ENCODE measurements at places on chromosomes 1 and 21.
A peak's percentile ranks its signal among the peaks of the same experiment; 100 is the strongest.

GRCh38 chr1:229870381-229870780, 196.7 kb upstream of the GALNT2 start:
- DNase-seq: no peak

- DNase-seq: no peak
Measured at GRCh38 chr1:55203064-55203463, 12.1 kb downstream of the USP24 start.

- DNase-seq: no peak
Measured at GRCh38 chr21:22351076-22351475, 1352.9 kb downstream of the NCAM2 start.

DNA sequence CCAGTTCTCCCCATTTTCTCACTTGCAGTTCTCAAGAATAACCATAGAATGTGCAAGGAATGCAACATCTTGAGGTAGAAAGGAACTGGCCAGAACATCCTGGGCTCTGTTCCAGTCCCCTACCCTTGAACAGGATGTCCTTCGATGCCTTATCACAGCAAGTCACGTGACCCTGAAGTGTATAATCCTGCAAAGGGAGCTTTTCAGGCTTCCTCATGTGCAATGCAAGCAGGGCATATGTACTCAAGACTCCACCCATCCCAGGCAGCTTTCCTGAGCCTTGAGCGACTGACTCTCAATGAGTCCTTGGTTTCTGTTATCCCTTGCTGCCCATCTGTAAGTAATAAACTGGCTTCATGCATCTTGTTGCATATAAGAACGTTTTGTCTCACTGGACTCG, 311.0 kb downstream of the MRPL39 start:
- no peak for DNase-seq

DNA sequence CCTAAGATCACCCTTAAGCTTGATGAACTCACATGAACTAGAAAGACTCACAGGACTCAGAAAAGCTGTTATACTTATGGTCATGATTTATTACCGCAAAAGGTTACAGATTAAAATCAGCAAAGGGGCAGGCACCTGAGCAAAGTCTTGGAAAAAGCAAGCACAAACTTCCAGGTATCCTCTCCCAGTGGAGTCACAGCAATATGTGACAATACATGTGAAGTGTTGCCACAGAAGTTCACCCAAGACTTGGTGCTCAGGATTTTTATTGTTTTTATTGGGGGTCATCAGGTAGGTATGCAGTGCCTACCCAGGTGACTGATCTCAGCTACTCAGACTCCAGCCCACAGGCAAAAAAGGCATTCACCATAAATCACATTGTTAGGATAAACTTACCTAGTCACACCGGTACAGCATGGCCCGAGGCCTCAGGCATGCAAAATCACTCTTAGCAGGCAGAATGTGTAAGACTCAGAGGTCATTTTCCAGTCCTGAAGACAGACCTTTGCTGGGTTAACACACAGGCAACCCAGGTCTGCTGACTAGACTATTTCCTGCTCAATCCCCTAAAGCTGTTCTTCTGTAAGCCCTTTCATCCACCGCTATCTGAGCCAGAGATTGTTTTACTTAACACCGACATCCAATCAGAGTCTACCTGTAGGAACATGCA, 55.6 kb downstream of the SSX2IP start:
- no peak for DNase-seq

DNA sequence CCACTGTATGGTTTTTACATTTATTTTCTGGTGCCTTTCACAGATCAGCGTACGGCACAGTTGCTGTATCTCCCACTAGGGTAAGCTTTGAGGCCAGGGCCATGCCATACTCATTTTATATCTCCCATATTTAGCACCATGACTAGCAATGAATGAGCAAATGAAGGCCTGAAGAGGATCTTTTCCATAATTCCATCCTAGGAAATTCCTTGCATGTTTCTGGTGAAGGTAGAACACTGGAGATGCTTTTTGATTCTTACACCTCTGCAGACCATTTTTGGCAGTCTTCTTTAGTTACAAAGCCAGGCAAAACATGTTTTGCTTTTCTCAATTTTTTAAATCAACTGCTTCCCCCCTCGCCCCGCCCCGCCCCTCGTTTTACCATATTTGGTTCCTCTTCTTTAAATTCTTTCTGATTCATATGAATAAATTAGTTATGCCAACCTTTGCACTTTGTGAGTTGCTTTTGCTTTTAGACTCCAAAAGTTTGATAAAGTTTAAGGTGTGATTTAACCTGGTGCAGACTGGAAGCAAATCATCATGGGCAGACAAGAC, 78.9 kb upstream of the AK4 start:
- no peak for DNase-seq

DNA sequence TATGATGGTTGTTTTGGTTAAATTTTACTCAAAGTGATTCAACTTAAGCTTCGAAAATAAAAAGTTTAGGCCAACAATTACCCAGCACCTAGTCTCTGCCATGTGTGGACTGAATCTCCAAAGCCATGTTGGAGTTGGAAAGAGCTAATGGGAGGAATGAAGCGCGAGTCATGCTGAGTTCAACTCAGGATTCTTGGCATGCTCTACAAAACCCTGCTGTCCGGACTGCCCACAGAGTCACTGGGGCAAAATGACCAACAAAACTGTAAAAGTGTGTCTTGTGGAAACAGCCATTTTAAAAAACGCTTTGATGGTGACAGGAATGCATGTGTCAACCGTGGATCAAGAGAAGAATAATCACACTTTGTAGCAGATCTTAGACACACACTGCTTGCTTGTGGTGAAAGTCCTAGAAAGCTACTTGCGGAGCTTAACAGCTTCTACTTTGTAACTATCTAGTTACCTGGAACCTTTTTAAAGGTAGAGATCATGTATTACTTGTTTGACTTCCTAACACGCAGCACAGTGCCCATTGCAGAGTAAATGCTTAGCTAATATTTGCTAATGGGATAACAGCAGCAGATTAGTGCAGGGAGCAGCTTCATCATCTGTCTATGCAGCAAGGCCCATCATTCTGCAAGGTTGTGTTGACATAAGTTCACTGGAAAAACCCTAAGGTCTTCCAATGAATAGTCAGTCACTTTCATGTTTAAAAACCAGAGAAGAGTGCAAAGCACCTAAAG, 7.0 kb upstream of the GBP6 start:
- DNase-seq: no peak

DNA sequence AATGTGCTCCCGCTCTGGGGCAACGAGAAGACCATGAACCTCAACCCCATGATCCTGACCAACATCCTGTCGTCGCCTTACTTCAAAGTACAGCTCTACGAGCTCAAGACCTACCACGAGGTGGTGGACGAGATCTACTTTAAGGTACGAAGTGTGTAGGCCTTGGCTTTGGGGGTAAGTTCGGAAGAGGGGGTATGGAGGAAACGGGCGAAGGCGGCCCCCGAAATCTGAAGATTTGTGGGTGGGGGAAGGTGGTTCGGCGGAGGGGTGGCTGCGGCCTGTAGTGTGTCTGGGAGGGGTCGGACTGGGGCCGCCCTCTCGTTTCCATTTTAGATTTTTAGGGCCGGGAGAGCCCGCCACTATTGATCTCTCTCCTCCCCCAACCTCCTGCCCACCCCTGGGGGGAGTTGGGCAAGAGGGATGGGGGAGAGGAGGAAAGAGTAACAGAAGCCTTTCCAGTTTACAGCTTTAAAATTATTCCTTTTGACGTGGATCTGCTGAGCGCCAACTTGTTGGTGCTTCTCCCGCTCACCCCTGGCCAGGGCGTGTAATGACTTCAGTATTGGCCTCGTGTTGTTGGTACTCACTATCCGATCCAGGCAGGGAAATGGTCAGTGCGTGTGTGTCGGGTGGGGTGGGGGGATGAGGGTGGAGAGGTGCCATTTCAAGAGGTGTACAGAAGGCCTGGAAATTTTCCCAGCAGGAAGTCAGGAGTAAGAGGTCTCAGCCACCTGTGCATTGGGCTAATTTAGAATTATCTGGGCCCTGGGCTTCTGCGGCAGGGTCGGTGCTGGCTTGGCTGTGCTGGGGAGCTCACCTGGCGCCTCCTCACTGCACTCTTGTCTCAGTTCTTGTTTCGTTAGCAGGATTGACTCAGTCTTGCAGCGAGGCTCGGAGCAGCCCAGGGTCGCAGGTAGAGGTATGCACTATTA, 880 bp downstream of the PRPF38B start:
- DNase-seq: peak; percentile 26

DNA sequence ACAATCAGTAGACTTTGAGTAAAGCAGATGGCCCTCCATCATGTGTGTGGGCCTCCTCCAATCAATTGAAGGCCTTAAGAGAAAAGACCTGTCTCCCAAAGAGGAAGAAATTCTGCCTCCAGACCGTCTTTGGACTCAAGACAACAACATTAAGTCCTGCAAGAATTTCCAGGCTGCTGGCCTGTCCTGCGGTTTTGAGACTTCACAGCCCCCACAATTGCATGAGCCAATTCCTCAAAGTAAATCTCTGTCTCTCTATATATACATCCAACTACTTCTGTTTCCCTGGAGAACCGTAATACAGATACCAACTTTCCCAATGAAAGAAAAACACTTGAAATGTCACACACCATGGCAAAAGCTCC, 16.4 kb downstream of the REG4 start:
- no peak for DNase-seq

DNA sequence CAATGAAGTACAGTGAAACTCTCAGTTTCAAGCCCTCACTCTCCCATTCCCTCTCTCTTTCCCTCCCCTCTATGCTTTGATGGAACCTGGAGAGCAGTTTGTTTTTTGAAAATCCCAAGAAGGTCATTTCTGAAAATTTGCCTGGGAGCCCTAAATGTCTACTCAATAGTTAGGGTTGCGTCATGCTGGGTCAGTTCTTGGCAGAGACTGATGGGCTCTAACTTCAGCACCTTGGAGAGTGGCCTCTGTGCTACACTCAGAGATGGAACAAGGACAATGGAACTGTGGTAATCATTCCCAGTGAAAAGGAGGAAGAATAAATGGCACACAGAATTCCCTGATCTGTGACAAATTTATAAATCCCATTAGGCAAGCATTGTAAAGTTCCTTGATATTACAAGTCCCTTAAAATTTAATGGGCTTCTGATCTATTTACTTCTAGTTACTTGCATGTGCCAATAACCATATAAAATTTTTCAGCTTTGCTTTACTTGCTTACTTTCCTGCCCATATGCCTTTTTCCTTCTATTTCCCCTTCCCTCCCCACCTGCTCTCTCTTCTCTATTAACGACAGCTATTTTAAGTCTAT, 182.9 kb upstream of the KCND3 start:
- DNase-seq: no peak

DNA sequence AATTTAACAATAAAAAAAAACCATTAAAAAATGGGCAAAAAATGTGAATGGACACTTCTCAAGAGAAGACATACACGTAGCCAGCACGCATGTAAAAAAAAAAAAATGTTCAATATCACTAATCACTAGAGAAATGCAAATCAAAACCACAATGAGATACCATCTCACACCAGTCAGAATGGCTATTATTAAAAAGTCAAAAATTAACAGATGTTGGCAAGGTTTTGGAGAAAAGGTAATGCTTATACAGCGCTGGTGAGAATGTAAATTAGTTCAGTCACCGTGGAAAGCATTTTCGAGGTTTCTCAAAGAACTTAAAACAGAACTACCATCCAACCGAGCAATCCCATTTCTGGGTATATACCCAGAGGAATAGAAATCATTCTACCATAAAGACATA, 1091.5 kb upstream of the B3GALT2 start:
- no peak for DNase-seq

GRCh38 chr1:207305489-207305873, 16.0 kb upstream of the CD55 start:
- no peak for DNase-seq

DNA sequence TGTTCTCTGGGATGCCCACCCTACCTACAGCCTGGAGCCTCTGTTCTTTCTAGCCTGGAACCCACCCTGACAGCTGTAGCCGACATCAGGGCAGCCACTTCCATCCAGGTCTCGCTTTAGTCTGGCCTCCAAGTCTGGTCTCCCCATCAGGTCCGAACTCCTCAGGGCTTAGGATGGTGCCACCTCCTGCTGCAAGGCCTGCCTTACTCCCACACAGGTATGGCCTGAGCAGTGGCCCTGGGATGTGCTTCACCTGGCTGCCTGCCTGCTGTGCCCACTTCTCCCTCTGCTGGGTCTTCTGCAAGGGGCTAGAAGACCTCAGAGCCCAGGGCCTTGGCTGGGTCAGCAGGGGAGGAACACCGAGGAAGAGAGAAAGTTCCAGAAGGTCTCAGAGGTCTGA, 35.7 kb upstream of the MAGOH start:
- no peak for DNase-seq

GRCh38 chr1:228494970-228495853, 8.0 kb downstream of the RNF187 start:
- no peak for DNase-seq
